Stimulated activated naive CD4-positive, alpha-beta T cell treated with Interleukin-2 at 50 U/mL for 16 hours (primary cell): ENCODE measurements at places on chromosomes 7 and 10.

GRCh38 chr10:72886621-72887020 lies 6.9 kb upstream of the OIT3 start:
- no peak for DNase-seq

- DNase-seq, result no peak
Measured at GRCh38 chr7:20323595-20323994, 7.1 kb upstream of the ITGB8 start.

DNA sequence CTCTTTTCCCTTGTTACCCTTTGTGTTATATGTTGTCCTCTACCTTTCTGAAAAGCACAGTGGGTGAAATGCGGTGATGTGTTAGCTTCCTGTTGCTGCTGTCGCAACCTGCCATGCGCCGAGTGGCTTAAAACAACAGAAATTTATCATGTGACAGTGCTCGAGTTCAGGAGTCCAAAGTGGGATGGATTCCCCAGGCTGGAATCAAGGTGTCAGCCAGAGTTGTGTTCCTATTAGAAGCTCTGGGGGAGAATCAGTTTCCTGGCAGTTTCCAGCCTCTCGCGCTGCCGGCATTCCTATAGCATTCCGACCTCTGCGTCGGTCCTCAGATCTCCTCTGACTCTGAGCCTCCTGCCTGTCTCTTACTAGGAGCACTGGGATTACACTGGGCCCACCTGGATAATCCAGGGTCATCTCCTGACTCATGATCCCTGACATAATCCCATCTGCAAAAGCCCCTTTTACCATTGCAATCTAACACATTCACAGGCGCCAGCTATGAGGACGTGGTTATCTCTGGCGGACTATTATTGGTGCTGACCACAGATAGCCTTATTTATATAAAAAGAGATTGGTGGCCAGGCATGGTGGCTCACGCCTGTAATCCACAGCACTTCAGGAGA lies 207.5 kb downstream of the CUX1 start:
- DNase-seq, result no peak

DNA sequence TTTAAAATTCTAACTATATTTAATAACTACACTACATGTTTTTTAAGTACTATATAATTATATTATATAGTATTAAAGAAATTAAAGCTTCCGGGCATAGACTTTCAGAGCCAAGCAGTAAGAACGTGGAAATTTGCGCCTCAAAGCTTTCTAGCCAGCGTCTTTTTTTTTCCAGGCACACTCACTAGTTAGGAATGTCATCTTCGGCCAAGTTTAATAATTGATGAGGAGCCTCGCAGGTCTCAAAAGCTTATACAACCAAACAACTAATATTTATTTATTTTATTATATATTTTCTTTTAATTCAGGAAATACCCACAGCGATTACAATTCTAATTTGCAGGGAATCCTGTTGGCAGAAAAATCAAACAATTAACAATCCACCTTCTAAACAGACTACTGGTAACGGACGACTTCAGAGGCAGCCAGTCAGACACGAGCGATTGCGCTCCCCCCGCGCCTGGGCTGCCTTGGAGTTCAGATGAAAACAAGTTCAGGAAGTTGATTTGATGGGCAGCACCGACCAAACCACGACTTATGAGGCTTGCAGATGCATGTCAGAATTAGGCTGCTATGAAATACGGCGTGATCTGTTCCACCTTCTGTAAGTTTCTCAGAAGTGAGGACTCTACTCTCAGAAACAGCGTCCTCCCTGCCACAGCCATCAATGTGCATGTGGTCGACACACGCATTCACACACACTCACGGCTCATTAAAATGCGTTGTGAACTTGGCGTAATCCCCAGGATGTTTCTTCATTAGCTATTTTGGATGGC lies 431.8 kb upstream of the MGMT start:
- peak; percentile 5 for DNase-seq

DNA sequence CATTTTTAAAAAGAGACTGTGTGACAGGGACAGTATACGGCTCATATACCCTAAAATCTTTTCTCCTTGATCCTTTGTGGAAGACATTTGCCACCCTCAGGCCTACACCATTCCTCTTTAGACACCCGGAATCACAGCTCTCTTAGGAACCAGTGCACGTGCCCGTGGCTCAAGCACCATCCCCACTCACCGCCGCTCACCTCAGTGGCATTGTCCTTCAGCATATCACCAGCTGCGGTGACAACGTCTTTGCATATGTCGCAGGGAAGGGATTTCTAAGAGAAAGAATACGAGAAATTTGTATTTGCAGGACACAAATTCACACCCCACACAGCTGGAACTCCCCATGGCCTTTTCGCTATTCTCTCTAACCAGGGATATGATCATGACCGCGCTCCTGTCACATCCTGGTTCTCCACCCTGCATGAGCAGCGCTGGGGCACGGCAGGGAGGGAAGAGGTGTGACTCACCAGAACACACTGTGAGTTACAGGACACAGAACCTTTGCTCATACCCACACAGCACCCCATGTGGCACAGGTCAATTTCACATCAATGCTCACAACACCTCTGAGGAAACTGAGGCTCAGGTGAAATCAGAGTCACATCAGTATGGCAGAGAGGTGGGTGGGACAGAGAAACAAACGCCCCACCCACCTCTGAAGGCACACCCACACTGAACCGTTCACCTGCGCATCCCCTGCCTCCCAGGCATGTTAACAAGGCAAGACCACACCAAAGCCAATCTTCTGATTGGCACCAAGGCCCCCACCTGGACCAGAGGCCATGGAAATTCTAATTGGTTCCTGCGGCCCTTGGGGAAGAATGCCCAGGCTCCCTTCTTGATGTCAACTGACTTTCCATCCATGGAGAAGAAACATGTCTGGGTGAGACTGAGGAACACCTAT lies 19.2 kb downstream of the PSAP start:
- DNase-seq, result no peak

DNA sequence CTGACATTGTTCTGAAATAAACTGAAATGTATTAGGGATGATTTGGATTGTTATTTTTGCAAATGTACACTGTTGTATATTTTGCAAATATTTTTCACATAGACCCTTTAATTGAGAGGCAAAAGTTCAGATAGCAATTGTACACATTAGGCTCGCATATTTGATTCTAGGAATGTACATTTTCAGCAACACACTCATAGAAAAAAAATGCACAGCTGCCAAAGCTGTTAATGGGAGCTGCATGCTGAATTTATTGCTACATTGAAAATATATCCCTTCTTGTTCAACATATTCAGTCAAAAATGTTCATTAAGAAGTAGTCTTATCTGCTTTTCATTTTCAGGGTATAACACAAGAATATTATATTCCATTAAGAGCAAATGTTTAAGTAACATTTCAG lies 512.9 kb downstream of the ATRNL1 start:
- DNase-seq, result no peak
